Right lobe of liver (tissue), 6 donors: ENCODE measurements at places on chromosomes 11 and 22. TPM values are rescaled to one million over a fixed set of nuclear protein-coding genes. Genes with fewer than 3 reads are reported as not detected.

Gene CDHR5
- total RNA-seq: 71.4 TPM

Gene CNTF
- total RNA-seq: 0.87 TPM

Gene PRAME
- not detected for total RNA-seq

Gene CDC42EP2
- total RNA-seq: 0.74 TPM

Gene CRKL
- total RNA-seq: 31.7 TPM

Gene SAC3D1
- total RNA-seq: 10.6 TPM

Gene MYO18B
- not detected for total RNA-seq

Gene MLC1
- not detected for total RNA-seq

Gene BACE1
- 26.8 TPM for total RNA-seq

Gene CYP2D6
- total RNA-seq: 113 TPM

Gene FADD
- 13.2 TPM for total RNA-seq

Gene KCNJ11
- total RNA-seq: 0.93 TPM

Gene VWA5A
- total RNA-seq: 4.5 TPM

Gene IL18
- total RNA-seq: 4.5 TPM

Gene TREH
- total RNA-seq: 2.8 TPM

Gene CDC42EP1
- 44.9 TPM for total RNA-seq

Gene DDX10
- total RNA-seq: 7.4 TPM

Gene KCNQ1OT1
- total RNA-seq: 0.53 TPM

Gene OR8D4
- not detected for total RNA-seq

Gene OR4C3
- not detected for total RNA-seq

Gene TSGA10IP
- not detected for total RNA-seq

Gene CDC45
- total RNA-seq: 4.2 TPM

Gene SMTNL1
- not detected for total RNA-seq

Gene DDTL
- total RNA-seq: not detected

Gene KDM4F
- not detected for total RNA-seq

Gene RANBP1
- 39.7 TPM for total RNA-seq
